GOT3 (cell line): ENCODE measurements at places on chromosomes 7 and 10.

DNA sequence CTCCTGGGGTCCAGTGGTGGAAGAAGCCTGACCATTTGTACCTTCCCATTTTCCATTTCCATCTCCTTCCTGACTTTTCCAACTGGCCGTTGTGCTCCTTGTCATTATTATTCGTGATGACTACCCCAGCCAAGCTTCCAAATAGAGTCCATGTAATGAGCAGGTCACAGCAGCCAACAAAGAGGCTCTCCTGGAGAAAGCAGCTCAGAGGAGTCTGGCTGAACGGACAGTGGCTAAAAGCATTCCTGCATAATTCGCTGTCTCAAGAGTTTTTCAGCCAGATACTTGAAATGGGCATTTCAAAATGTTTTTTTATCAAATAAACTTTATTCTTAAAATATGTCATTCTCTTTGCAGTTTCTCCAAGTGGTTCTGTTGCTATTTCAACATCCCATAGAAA, 458.6 kb downstream of the INHBA start:
- no peak for DNase-seq

DNA sequence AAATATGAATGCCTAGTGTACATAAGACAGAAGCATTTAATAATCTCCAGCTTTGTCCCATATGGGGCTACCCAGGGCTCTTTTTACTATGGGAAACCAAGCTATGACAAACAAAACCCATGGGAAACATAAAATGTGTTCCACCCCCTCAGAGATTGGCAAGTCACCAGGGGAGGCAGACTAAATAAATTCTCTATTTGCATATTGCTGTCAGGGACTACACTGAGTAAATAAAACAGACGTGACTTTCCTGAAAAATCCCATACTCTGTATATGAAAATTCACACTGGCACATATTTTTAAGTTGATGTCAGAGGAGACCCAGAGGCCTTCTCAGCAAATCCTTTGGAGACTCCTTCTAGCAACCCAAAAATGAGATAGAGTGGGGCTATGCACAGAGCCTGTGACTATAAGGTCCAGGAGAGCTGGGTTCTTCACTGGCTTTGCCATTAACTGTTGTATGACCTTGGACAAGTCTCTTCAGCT, 44.0 kb upstream of the HPSE2 start:
- no peak for DNase-seq

DNA sequence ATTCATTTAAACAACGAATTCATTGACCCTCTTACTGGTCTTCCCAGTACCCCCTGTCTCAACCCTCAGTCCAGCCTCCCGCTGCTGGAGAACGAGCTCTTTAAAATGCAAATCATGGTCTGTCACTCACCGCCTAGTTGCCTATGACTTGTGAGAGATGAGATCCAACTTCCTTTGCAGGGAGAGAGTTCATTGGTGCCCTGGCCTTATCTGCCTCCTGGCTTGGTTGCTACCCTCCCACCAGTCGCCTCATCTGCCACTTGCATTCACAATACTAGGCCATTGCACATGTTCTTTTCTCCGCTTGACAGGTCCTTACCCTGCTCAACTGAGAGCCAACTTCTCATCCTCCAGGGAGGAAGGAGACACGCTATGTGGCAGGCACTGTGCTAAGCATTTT, 54.0 kb upstream of the MXI1 start:
- no peak for DNase-seq

GRCh38 chr10:73554721-73555120, 36.4 kb downstream of the USP54 start:
- DNase-seq = no peak

DNA sequence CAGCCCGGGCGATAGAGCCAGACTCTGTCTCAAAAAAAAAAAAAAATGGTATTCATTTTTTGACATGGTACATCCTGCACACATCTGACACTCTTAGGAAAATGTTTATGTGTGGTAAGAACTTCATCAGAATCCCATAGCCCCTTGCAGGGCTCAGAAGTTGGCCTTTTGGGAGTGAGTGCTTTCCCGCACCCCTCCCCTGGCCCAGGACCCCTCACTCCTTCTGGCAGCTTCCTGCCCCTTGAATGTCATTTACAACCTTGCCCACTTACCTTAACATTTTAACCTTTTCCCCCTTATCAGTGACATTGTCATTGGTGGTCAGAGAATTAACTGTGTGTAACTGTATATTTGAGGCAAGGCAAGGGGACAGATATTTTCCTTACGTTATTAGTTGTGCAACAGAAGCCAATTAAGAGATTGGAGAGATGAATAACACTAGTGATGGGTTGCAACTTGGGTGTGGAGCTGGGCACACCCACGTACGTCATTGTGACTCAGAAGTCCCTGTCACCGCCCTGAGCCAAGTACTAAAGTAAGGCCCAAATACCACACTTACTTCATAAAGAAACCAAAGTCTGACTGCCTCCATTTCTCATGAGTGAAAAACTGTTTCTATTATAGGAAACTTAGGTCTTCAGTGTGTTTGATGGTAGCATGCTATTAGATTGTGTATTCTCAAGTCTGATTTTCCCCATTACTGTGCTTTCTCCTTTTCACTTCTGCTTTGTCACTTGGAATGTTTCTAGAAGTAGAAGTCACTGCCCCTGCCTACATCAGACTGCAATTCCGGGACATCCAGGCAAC, 31.6 kb downstream of the OGDH start:
- peak; percentile 38 for DNase-seq

DNA sequence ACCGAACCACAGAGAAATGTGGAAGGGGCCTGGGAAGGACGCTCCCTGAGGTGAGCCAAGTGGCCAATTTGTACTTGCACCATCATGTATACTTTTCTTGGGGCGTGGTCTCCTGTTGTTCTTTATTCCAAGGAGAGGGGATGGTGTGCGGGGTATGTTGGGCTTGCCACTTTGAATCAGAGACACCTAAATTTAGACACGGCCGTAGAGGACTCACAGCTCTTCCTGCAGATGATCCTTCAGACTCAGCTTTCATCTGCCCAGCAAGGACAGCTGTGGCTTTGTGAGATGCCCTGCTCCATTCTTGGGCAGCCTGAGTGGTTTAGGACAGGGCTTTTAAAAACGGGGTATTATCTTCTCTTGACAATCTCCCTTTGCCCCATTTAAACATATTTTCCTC, 473.2 kb downstream of the REEP3 start:
- no peak for DNase-seq

DNA sequence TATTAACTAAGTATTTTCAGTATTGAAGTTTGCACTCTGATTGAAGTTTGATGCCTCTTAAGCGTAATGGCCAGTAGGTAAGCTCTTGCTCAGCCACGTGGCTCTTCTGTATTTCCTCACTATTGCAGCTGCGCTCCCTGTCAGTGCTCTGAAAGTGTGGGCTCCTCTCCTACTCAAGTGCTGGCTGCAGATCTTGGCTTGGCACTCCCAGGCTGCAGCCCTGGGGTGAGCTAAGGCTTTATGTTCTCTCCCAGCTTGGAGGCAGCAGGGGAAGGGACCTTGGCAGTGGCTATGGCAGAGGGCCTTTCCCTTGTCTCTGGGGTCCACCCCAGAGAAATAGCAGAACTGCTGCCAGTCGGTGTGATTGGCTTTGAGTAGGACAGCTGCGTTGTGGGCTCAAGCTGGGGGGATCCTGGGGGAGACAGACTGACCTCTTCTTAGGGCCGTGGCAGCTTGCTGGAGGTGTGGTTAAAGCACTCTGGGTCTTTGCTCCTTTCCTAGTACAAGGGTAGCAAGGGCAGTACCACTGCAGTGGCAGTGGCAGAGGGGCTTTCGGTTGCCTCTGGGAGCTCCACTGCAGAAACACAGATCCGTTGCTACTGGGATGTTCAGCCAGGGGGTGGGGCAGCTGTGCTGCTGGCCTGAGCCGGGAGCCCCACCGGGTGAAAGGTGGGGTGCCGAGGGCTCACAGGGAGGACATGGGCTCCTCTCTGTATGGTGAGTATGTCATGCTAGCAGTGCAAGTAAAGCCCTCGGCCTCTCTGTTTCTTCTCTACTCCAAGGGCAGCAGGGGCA, 100.5 kb downstream of the GLCCI1 start:
- DNase-seq = no peak

DNA sequence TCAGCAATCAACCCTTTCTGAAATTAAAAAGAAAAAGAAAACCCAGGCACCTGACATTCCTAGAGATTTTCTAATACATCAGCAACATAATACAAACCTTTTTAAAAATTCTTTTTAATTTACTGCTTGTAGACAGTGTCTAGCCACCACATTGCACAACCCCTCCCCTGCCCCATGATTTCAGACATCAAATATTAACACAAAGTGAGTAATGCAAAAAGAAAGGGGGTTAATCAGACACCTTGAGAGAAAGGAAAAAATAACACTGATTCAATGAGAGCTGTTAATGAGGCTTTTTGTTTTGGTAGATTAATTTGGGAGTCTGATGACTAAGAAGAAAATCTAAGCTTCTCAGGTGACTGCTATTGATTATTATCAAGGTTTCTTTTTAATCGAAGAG, 55.3 kb downstream of the SLC25A13 start:
- DNase-seq = no peak

DNA sequence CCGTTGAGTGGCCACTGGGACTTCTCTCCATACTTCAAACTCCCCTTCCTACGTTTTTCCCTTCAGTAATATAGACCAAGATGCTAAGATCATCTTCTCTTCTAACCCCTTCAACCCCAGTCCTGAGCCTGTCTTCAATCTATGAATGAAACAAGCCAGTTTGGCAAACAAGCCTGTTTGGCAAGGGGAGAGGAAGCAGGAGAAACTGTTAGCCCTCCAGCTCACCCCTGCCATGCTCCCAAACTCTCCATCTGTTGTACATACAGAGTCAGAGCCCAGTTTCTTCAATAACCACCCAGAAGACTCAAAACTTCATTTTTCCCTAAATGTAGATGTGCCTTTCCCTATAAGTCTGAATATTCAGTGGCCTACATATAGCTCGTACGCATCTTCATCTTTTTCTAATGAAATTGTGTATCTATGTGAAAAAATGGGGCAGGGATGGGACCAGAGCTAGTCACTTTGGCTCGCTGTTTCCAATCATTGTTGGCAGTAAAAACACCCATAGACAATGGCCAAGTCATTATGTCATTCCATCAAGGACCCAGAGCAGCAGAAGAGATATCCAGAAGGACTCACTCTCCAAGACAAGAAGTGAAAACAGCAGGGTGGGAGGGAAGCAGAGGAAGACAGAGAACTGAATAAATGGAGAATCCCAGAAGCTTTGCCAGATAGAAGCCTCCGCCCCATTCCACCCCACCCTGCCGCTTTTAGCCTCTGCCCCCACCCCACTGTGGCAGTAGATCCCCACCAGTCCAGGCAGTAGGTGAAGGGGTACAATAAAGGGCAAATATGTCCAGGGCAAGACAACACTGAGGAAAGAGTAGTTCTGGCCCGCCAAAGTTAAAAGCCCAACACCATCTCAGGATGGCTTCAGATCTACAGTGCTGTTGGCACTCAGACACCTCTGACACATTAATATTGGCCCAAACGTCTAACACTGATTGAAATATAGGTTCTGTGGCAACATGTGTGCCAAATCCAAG, 87.3 kb downstream of the DOCK4 start:
- no peak for DNase-seq

DNA sequence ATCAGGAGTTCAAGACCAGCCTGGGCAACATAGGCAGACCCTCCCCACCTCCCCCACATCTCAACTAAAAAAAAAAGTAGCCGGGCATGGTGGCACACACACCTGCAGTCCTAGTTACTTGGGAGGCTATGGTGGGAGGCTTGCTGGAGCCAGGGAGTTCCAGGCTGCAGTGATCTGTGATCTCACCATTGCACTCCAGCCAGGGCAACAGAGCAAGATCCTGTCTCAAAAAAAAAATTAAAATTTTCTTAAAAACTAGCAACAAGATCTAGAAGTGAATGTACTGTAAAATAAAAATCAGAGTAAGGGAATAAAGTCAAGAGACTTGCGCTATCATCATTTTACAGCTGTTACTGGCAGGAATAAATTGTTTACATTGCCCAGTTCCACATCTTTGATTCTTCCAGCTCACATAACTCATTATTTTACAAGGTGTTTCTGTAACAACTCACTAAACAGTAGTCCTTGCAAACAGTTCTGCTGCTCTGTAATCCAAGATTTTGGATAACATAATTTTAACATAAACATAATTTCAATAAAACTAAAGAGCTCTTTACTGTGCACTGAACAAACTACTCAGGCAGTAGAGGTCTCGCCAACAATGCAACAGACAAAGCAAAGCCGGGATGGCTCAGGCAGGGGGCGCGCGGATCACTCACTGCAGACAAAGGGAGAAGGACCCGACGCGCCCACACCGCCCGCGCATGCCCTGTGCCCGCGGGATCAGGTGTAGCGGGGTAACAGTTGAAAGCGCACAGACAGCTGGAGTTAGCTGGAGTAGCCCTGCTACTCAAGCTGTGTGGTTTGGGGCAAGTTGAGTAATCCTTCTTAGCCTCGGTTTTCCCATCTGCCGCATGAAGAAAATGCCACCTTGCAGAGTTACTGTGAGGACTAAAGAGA, 73.3 kb upstream of the NFE2L3 start:
- DNase-seq = peak; percentile 11

DNA sequence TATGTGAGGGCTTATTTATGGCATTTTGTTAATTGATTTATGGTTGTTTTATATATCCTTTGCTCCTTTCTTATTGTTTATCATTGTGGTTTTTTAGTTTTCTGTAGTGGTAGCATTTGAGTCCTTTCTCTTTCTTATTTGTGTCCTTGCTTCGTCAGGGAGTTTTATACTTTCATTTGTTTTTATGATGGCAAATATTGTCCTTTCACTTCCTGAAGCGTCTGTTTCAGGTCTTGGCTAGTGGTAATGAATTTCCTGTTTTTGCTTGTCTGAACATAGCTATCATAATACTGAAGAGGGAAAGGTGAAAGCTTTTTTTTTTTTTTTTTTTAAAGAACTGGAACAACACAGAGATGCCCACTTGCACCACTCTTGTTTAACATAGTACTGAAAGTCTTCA, 228.2 kb downstream of the ATRNL1 start:
- DNase-seq = no peak
